ENCODE measurements at places on chromosomes 12 and 14.

- no peak for DNase-seq
Observed at GRCh38 chr12:104985206-104985605, 910 bp upstream of the NOPCHAP1 start.

- no peak for DNase-seq
Observed at GRCh38 chr12:104010606-104011169, 39.3 kb downstream of the GLT8D2 start.

DNA sequence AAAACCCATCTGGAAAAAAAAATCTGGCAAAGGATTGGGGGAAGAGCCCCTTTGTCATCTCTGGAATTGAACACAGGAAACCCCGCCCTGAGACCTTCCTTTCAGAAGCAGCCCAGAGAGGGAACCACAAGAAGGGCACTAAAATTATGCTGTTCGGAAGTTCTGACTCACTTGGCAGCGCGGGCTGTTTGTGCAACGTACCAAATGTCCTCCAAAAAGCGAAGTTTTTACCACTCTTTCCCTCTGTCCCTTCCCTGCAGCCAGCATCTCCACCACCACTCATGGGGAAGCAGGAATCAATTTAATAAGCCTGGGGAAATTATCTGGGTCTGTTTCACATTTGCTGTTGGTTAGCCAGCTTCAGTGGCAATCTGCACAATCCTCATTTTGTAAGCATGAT is 3.2 kb upstream of the SYNE3 start:
- peak; percentile 73 for DNase-seq

DNA sequence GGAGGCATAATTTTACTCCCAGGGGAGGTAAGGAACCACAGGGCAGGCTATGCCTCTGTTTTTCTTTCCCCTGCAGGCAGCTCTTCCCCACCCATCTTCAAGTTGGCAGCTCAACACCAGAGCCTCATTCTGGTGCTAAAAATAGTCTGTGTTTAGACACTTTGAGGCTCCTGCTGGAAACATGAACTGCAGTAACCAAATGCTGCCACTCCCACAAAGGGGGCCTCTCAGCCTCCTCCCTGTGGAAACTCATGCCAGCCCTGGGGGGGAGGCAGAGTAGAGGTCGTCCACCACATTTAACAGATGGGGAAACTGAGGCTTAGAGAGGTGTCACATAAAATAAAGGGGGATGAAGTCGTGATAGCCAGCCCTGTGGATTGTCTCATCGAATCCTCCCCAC is 61.4 kb downstream of the WSCD2 start:
- DNase-seq, result no peak

DNA sequence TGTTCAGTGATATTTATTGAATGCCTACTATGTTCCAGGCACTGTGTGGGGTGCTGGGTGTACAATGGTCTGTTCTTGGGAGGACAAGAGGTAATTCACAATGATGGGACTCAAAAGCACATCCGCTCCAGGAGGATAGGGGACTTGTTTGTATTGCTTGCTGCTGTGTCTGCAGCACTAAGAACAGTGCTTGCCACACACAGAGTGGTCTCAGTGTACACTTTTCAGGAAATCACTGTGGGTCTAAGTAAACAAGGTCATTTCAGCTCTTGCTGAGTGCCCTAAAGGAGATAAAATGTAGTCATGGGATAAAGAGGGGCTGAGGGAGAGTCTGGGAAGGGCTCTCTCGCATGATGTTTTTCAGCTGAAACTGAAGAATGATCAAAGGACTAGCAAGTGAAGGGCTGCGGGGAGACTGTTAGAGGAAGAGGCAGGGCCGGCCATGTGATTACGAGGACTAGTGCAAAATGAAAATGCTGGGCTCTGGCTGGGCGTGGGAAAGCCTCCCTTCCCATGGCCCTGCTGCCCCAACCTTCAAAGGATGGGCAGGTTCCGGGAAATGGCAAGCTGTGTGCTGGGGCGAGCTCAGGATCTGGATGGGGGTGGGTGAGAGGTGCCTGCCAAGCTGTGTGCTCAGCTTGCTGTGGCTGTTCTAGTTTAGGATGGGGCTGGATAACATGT is 39.1 kb downstream of the ADCK1 start:
- DNase-seq, result no peak

- peak; percentile 70 for DNase-seq
Observed at GRCh38 chr14:91303091-91303923, 58.8 kb upstream of the GPR68 start.

DNA sequence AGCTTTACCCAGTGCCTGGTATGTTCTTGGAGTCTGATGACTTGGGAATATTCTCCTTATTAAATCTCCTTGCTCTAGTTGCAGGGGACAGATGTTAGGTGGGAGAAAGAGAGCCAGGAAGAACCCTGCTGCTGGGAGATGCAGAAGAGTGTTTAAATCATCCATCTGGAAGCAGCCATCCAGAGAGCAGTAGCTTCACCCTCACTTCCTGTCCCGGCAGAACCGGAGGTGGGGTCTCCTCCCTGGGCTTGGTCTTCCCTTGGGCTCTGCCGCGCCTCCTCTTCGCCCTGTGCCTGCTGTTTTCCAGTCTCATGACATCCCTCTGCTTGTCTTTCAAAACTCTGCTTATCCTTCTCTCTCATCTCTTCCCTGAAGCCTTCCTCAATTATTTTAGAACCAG is 15.5 kb downstream of the B4GALNT3 start:
- no peak for DNase-seq

DNA sequence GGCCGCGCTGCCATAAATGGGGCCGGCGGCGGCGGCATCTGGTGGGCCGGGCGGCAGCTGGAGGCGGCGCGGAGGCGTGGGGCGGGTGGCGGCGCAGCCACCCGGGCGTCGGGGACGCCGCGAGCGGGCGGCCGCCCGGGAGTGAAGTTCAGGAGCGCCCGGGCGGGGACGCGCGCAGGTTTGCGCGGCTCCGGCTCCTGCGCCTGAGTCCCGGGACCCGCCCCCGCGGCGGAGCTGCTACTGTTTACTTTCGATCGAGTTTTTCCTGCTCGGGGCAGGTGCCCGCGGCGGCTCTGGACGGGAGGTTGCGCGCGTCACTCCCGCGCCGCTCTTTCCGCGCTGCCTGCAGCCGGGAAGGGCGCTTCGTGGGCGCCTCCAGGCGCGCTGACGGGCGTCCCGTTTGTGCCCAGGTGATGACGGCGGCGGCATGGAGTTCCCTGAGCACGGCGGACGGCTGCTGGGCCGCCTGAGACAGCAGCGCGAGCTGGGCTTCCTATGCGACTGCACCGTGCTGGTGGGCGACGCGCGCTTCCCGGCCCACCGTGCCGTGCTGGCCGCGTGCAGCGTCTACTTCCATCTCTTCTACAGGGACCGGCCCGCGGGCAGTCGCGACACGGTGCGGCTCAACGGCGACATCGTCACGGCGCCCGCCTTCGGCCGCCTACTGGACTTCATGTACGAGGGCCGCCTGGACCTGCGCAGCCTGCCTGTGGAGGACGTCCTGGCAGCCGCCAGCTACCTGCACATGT is at the start of gene ZBTB42:
TSS of gene ZBTB42 (plus strand) at position 331 of the 749 bp plus-strand sequence. CDS start at position 428, 97 bp downstream.
- peak; percentile 82 for DNase-seq

- DNase-seq, result no peak
Observed at GRCh38 chr14:60636879-60637478, 12.3 kb downstream of the SIX1 start.

GRCh38 chr14:30710876-30711275 is 88.8 kb downstream of the SCFD1 start:
- DNase-seq, result no peak

DNA sequence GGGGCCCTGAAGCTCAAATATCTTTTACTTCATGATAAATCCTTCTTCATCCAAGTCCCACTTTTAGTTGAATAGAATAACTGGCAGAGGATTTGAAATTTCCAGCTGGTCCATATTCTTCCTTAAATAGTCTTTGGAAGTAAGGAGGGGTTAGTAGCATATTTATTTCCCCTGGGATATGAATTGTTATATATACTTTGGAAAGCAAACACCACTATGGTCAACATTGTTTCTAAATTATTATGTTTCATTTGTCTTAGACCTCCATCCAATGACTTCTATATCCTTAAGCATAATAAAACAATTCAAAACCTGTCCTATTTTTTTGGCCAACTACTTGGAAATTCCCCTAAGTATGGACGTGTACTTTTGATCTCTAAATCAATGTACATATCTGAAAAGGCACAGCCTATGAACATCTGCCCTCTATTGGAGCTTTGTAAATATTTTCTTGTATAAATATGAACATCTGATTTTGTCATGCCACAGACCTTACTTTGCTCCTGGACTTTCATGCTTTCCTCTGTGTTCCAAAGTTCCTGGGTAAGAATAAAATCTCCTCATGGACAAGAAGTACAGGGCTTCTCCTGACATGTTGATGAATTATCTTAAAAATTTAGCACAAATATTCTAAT is 1212.0 kb downstream of the GALC start:
- DNase-seq, result no peak

DNA sequence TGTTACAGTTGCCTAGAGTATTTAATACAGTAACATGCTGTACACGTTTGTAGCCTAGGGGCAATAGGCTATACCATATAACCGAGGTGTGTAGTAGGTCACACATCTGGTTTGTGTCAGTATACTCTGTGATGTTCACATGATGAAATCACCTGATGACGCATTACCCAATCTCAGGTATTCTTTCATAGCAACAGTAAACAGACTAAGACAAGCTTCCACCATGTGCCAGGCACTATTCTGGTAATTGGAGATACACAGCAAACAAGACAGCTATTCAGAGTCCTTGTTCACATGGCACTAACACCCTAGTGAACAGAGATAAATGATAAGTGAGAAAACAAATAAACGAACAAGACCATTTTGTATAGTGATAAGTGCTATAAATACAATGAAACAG is 3.8 kb upstream of the PDE3A start:
- no peak for DNase-seq

DNA sequence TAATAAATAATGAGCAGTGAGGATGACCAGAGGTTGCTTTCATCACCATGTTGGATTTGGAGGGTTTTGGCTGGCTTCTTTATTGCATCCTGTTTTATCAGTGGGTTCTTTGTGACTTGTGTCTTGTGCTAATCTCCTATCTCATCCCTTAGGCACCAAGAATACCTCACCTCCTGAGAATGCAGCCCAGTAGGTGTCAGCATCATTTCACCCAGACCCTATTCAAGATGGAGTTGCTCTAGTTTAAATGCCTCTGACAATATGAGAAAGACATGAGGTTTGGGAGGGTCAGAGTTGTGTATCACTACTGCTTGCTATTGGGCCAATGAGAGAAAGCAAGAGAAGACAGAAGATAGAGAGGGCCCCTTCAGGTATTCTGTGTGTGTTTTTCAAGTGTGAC is 592.2 kb downstream of the ETNK1 start:
- no peak for DNase-seq

DNA sequence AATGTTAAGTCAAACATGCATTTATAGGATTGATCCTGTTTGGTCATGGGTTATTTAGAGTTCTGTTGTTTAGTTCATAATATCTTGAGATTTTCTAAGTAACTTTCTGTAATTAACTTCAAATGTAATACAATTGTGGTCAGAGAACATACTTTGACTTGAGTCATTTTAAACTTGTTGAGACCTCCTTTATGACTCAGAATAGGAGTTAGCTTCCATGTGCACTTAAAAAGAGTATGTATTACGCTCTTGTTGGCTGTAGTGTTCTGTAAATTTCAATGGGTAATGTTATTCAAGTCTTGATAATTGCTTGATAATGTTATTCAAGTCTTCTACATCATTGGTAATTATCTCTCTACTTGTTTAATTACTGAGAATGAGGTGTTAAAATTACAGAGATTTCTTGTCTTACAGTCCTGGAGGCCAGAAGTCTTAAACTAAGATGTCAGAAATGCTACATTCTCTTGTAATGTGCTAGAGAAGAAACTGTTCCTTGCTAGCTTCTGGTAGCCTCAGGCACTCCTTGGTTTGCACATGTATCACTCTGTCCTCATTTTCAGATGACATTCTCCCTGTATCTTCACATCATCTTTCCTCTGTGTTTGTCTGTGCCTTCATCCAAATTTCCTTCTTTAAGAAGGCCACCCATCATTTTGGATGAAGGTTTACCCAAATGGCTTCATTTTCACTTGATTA is 197.3 kb downstream of the TMTC3 start:
- no peak for DNase-seq

- DNase-seq, result no peak
Observed at GRCh38 chr14:22304326-22304725, 284.7 kb downstream of the DAD1 start.

- no peak for DNase-seq
Observed at GRCh38 chr14:104151566-104152245, 13.3 kb downstream of the KIF26A start.

GRCh38 chr12:5882511-5883190 is 62.4 kb downstream of the ANO2 start:
- DNase-seq, result no peak

DNA sequence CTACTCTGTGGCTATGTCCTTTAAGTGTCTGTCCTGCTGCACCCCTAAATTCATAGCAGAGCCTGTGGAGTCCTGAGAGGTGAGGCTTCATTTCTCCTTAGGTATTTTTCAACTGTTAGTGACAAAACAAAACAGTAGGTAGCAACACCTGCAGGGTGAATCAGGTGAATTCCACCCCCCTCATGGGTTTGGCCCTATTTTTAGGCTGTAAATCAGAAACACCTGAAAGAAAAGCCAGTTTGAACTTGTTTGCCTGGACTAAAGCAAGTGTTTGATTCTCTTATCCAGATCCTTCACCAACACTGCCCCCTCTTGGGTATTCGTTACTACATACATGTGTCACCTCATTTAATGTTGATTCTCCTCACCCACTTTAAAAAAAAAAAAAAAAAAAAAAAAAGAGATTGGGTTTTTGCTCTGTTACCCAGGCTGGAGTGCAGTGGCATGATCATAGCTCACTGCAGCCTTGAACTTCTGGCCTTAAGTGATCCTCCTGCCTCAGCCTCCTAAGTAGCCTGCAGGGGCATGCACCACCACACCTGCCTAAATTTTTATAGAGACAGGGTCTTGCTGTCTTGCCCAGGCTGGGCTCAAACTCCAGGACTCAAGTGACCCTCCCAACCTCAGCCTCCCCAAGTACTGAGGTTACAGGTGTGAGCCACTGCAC is 10.3 kb downstream of the TBPL2 start:
- DNase-seq, result peak; percentile 48

GRCh38 chr12:65619018-65619417 is 205.3 kb upstream of the HMGA2 start:
- no peak for DNase-seq

- no peak for DNase-seq
Observed at GRCh38 chr12:29713729-29714128, 70.0 kb downstream of the TMTC1 start.

- DNase-seq, result no peak
Observed at GRCh38 chr12:76820888-76821482, 57.1 kb downstream of the ZDHHC17 start.

DNA sequence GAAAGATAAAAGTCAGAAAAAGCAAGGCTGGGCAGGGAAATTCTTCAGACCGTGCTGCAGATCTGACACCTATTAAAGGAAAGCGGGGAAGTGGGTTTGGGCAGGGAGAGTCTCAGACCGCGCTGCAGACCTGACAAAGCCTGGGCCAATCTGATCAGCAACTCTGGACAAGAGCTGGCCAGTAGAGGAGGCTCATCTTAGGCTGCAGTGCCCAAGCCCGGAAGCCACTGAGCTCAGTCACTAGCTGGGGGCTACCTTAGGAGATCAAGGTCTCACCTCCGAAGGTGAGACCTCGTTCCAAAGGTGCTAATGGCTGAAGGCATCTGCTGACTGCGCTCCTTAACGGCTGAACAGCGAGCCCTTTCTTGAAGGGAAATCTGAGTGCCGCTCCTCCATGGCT is 60.2 kb downstream of the SINHCAF start:
- DNase-seq, result no peak

Data from CD4-positive, alpha-beta T cell treated with Interferon alpha-2 for 1 hour (primary cell).